ENCODE measurements at places on chromosomes 1 and 21. TPM values are rescaled to one million over a fixed set of nuclear protein-coding genes. Genes with fewer than 3 reads are reported as not detected.

CITED4 gene
- 2.1 TPM for total RNA-seq

PLA2G2A gene
- total RNA-seq = not detected

ARHGEF16 gene
- total RNA-seq = 0.14 TPM

- no peak for DNase-seq
These were observed 185.0 kb downstream of the ZBTB18 start for GRCh38 chr1:244236101-244236500.

DNA sequence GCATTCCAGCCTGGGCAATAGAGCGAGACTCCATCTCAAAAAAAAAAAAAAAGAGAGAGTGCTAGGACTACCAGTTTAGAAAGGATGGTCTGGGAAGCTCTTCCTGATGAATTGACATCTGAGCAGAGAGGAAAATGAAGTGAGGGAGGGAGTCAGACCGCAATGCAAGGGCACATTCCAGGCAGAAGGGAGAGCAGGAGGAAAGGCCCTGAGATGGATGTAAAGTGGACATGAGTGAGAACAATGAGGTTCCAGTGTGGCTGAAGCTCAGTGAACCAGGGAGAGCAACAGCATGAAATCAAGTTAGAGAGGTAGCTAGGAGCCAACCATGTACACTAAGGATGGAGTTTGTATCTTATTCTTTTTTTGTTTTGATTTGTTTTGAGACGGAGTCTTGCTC is 55.9 kb upstream of the SPOCD1 start:
- no peak for DNase-seq
